Fibroblast of lung (primary cell): ENCODE measurements at places on chromosomes 12 and 14.

DNA sequence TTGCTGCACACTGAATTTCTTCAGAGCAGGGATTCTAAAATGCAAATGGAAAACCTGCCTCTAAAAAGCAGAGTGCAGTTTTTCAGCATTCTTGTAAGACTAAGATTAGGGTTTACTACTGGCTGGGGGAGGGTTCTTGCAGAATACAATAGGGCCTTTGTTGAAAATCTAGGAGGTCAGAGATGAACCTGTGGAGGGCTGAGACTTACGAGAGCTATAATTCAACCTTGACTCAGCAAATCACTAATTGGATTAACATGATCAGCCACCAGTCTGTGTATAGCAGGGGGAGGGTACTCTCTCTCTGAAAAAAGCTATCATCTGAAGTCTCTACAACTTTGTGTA, 92.6 kb upstream of the HIF1A start:
- peak; percentile 71 for DNase-seq

GRCh38 chr12:122097927-122098756, 19.6 kb downstream of the MLXIP start:
- peak; percentile 76 for DNase-seq

DNA sequence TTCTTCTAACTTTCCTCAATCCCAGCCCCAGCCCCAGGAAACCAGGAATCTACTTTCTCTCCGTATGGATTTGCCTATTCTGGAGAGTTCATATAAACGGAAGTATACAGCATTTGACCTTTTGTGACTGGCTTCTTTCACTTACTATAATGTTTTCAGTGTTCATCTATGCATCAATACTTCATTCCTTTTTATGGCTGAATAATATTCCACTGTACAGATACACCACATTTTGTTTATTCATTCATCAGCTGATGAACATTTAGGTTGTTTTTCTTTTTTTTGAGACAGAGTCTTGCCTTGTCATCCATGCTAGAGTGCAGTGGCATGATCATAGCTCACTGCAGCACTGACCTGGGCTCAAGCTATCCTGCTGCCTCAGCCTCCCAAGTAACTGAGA, 3.9 kb upstream of the PLEKHG3 start:
- DNase-seq = no peak

DNA sequence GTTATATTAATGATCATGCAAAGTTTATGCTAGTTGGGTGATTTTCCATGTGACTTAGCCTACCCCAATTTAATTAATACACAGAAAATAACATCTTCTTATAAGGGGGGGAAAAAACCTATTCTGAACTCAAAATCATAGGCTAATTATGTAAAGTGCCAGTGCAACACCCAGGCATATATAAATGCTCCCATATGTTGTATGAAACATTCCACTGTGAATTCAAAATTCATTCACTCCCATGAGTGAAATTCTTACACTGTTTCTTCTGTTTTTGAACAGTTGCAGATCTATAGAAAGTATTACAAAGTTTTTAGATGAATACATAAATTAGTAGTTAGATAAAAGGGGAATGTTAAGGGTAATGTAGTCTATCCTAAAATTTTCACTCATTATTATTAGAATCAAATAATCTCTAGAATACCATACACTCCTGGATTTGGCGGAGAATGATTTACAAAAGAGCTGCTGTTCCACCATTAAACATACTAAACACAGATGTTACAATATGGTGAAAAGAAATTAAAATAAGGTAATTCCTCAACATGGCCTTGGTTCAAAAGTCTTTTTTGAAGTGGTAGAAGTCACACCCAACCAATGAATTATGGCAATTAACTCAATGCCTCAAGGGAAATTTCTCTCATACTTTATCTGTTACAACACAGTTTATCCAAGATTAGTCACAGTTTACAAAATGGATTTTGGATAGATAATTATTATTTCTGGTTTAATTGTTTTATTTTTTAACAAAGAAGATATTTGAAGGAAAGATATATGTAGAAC, 454.1 kb upstream of the FLRT2 start:
- DNase-seq = no peak

- no peak for DNase-seq
Measured at GRCh38 chr14:91356181-91356763, 61.3 kb downstream of the CCDC88C start.

GRCh38 chr12:64450711-64451486, 1.0 kb upstream of the TBK1 start:
- DNase-seq = peak; percentile 21

DNA sequence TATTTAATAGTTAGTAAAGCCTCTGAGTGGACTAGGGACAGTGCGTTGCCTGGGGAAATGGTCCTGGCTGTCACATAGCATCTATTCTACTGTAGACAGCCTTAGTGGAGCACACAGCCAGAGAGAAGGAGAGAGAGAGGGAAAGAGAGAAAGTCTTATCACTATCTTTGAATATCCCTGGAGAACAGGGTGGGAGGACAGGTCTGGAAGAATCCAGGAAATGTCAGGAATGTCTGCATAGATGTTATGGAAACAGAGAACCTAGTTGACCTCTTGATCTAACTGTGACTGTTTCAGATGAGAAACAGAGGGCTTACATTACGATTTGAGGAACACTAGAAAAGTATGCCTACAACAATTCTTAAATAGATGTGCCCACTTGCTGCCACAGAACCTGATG, 92.8 kb downstream of the SLC15A5 start:
- no peak for DNase-seq

GRCh38 chr14:91027561-91027960, 32.9 kb downstream of the RPS6KA5 start:
- DNase-seq = no peak

GRCh38 chr12:8564656-8565055, 24.0 kb upstream of the CLEC4E start:
- no peak for DNase-seq

DNA sequence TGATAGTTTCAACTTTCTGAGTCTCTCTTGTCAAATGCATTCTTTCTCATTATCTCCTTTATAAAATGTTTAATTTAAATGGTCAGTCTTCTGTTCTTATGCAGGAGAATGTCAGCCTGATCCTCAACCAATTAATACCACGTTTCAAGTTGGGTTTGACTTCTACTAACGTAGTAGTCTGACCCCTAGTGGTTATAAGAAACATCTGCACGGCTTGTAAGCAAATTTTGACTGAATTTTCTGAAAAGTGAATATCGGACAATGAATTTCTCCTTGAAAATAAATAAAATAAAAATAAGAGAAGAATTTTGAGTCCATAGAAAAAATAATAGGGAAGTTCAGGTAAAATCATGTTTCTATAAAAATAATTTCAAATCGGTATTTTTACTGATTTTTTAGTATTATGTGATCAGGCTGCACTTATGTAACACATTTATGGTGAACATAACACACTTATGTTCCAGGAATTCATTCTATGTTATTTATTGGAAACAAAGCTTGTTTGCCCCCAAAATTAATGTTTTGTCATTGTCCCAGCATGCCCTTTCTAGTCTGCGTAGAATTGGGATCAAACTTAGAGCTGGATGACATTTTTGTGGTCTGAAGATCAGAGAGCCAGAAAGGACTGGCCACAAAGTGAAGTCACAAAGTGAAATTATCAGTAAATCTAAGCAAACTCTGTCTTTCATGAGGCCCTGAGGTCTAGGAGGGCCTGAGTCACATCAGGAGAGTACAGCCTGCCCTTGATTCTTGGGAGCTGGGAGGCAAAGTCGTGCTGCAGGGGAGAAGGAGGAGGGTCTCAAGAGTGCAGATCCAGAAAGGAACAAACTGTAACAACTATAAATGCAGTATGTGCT, 101.2 kb upstream of the STXBP6 start:
- peak; percentile 77 for DNase-seq

- DNase-seq = no peak
Measured at GRCh38 chr12:90128526-90128925, 419.9 kb upstream of the ATP2B1 start.

DNA sequence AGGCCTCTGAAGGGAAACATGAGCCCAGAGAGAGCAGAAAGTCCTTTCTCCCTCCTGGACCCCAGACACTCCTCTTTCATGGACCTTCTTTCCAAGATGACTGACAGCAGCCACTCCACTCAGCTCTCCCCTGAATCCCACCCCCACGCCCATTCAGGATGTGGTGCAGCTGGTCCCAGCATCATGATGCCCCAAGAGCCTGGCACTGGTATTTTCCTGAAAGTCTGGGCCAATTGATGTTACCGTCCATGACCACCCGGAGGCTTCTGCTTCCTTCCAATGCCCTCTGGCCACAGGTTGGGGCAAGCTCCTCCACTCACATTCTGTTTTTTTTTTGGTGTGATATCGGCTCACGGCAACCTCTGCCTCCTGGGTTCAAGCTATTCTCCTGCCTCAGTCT, 112.6 kb downstream of the CALM1 start:
- DNase-seq = no peak

DNA sequence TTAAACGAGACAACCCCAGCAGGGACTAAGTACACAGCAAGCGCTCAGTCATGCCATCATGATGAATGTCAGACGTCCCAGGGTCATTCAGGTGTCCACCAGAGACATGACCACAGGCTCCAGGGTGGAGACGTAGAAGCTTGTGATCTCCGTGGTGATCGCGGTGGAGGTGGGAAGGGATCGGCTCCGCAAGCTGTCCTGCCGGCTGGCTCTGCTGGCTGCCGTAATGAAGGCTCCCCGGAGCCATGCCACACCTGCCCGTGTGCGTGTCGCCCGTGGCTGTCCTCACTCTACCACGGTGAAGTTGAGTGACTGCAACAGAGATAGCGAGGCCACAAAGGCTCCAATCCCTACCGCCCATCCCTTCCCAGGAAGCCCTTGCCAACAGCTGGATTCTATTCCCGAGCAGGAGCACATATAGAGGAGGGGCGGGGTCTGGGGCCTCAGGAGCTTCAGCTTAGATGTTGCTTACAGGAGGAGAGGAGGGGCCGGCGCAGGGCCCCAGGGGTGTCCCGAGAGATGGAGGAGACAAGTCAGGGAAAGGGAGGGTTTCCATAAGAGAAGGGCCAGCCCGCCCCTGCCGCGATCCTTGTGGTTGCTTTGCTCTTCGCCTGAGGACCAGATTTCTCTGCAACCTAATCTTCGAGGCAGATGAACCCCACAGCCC, 332.6 kb upstream of the SFSWAP start:
- no peak for DNase-seq

GRCh38 chr14:43260056-43260455, 1247.0 kb downstream of the FSCB start:
- DNase-seq = no peak

DNA sequence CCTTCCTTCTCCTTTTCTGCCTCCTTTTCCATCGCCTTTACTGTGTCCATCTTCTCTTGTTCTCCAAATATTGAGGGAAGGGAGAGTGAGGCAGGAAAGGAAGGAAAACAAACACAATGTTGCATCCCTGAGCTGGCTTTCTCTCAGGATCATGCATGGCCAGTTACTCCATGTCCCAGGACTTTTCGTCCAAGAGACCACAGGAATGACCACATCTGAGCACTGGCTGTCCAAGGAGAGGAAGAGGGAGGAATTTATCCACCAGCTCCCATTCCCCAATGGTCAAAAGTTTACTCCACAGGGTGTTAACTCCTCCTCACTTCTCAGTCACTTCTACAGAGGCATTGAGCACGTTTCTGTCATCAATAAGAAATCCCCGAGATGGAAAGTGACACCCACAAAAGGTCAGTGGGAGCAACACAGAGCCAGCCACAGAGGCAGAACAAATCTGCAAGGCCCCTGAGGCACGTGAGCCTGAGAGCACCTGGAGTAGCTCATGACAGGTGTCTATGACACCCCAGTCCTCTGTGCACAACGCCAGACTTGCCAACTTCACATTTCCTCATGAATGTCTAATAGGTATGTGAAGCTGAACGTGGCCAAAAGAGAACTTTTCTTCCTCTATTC, 177.3 kb upstream of the NUDT4 start:
- peak; percentile 40 for DNase-seq
